Liver (tissue), 10 donors: ENCODE measurements at places on chromosomes 5 and 9.

DNA sequence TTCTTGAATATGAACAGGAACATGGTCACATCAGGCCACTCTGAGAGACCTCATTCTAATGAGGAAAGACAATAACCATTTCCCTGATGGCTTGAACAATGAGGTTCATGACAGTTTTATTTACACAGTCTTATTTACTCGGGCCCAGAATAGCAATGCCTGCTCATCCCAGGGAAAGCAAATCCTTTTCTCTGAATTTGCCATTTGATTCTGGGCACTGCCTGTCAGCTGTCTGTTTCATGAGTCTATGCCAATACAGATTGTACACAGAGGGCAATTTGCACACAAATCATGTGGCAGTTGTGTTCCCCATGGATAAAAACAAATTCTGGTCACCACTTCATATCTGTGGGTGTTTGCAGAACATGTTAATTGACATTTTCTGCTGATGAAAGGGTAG, 492.5 kb downstream of the ACTL7B start:
- DNase-seq, result no peak

DNA sequence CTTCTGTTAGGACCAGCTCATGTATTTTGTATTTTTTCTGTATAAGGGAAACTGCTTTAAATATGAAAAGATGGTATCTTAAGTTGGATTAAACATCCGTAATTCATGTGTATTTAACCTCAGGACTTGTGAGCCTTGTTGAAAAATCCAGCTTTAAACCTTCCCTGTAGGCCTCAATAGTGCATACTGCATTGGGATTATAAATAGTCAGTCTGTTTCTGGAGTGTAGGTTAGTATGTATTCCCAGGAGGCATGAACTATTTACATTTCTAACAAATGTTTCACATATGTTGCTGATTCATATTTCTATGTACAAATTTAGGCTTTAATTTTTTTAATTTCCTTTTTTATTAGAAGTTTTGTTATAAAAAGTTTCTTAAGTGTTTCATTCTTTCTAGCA, 137.9 kb upstream of the GRHPR start:
- no peak for DNase-seq

DNA sequence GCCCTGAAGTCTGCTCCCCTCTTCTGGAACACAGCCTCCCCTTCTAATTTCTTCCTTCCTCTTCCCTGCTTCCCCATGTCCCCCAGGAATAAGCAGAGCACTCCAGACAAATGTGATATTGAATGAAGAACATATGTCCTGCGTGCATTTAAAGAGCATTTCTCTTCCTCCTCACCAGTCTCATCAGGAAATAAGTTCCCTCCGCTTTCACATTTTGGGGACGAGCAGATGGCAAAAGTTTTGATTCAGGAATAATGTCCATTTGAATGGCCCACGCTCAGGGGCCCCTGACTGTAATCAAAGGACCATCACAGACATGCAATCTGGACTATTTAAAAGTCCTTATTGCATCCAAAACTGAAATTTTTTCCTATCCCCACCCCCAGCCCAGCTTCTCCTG, 316.1 kb downstream of the CDK5RAP2 start:
- no peak for DNase-seq

DNA sequence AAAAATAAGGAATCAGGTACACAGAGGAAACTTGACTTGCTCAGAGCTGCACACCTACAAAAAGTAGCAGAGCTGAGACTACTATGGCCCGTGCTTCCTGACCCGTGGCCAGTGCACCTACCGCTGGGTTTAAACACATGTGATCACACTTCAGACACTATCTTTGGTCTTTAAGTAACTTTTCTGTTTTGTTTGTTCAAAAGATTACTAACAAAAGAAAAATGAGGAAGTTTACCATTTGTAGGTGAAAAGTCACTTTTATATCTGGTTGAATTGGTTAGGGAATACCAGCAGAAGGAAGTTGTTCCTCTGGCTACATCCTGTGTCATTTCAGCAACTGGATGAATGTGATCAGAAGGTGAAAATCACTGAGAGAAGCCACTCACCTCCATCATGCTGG, 6.5 kb upstream of the SYK start:
- no peak for DNase-seq

DNA sequence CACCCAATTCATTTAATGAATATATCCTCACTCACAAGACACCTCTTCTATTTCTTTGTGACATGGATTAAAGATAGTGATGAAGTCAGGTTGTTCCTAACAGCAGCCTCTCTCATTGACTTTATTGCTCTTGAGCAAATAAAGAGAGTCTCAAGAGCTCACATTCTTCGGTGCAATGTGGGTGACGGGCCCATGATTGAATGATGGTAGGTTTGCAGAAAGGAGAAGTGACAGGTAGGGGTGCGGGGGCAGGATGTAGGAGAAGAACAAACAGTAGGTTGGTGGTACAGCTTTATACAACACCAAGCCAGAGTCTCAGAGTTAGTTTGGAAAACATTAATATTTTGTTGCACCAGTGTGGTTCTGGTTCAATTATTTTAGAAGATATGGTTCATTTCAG, 122.2 kb downstream of the SLIT3 start:
- DNase-seq, result no peak

GRCh38 chr9:77953590-77953989, 78.0 kb downstream of the GNAQ start:
- DNase-seq, result no peak

GRCh38 chr9:3277200-3277599, 248.6 kb downstream of the RFX3 start:
- no peak for DNase-seq
